ENCODE measurements at places on chromosomes 1 and 21.
A peak's percentile ranks its signal among the peaks of the same experiment; 100 is the strongest.

- DNase-seq: no peak
Observed at GRCh38 chr21:14762327-14762726, 216.2 kb upstream of the SAMSN1 start.

DNA sequence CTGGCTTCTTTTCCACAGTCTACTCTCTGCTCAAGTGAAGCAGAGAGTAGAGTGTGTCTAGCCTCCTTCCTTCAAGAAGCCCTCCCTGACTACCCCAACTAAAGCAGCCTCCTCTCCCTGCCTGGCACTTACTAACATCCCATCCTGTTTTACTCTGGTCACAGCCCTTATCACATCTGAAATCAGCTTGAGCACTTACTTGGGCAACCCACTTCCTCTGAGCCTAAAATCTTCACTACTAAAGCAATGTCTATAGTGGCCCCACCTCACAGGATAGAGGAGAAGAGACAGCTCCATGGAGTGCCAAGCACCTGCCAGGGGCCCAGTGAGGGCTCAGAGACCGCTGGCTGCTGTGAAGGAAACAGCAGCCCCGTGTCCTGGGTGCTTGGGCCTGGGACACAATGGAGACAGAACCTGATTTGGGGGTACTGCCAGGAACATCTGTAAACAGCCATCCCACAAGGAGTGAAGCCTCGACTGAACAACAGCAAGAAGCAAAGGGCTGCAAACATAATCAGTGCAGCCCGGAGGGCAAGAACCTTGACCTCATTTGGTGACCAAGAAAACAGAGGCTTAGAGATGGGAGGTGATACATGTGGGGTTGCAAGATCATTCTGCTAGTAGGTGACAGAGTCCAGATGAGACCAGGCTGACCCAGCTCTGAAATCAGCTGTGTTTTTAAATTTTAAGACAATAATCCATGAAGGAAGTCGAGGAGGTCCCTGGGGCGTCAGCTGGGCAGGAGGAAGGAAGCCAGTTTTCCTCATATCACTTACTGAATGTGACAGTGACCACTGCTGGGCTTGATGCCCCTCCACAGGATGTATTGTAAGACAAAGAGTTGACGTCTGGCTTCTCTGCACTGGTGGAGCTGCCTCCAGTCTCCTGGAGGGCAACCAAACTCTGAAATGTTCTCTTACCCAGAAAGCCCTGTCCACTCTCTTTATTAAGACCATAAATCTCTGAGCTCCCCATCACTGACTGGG, 710.6 kb downstream of the MATN1 start:
- DNase-seq: no peak

GRCh38 chr1:85894651-85895050, 186.4 kb upstream of the ZNHIT6 start:
- DNase-seq: peak; percentile 49

DNA sequence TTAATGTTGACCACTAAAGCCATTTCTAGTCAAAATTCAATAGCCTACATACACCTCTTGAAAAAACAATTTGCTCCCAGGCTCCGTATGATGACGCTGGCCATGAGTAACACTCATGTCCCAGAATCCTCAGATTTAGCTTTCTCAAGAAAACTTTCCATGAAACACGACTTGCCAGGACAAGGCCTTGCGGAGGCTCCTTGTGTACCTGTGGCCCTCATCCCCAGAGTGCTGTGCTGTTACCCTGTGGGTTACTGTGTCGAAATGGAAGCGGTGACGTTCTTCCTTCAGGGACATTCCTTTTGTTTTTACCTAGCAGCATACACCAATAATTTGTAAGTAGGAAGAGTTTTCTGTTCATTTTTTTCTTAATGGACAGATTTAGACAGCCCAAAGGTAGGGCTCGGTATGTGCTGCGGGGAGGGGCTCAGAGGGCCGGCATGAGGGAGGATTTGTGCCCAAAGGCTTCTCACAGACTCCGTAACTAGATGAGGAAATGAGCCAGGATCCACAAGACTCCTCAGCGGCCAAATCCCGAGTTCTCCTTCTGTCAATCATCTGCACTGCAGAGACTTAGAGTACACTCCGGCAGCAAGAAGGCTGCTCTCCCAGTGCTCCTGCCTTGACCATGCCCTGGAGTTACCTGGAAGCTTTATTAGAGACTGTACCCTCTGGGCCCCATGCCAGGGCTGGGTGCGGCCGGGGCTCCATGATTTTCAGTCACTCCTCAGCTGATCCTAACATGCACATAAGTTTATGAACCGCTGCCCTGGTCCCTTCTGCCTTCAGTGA, 17.8 kb downstream of the GNG12 start:
- no peak for DNase-seq

DNA sequence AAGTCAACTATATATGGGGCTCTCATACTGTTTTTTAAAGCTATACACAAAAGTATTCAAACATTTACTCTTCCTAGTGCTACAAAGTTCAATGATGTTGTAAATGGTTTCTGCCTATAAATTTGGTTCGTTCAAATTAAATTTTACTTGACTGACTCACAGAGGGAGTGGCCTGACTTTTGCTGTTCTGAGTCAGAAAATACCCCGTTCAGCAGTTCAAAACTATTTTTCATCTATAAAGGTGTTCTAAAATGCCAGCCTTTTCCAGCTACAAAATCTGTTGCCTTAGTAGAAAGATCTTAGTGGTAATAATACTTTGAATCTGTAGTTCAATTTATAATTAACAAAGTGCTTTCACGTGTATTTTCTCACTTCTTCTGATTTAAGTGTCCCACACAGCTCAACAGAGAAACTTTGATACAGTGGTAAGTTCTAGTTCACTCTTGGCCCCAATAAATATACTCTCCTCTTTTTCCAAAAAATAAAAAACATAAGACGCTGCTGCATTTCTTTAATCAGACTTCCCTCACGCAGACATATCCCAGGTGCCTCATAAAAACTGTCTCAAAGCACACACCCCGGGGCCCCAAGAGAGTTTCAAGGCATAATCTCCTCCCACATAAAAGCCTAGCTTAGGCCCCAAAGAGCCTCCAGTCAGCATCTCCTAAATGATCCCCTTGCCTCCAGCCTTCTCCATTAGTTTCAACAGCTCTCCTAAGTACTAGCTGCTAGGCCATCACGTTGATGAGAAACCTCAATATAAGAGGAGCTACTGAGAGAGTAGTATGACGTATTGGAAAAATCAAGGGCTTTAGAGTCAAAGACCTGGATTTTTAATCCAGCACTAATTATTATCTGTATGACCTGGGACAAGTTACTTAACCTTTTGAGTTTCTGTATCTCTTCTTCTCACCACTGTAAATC, 3.2 kb downstream of the PTP4A2 start:
- no peak for DNase-seq

Measured in NCI-H1092 treated with DMSO at 0.1 percent for 48 hours (cell line).